ENCODE measurements at places on chromosomes 2 and 18.

DNA sequence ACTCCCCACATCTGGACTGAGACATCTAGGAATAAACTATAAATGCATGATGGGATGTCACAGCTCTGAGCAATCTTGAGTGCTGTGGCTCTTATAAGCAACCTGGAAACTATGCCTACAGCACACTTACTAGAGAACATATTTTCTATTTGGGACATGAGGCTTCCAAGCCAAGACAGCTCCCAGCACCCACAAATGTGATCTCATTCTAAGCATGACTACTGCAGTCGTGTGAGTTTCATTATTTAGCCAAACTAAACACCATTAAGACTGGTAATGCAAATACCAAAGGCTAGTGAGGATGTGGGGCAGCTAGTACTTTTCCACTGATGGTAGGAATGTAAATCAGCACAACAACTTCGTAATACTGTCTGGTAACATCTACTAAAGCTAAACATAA lies 72.5 kb downstream of the RTTN start:
- H3K27me3 ChIP-seq = no peaks in the 10 kb centered on the region
- H3K27ac ChIP-seq = no peak overlapping the region

DNA sequence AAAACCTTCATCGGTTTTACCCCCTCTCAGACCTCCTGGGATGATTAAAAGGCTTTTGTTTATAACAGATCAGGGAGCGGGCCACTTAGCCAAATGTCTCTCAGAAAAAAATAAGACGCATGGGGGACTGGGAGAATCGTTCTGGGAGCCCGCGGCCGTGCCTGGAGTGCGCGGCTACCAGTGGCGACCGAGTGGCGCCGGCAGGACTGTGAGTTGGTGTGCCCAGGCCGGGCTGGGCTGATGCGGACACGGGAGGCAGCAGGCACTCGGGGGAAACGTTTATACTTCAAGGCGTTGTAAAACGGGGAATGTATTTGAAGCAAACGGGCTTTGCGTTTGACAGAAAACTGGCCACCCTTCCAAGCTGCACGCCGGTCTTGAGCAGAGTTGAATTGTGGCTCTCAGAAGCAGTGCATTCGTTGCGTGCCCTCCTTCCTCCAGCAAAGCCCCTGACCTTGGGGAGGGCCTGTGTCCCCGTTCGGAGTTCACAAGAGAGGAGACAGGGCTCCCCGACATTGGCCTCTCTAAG lies 4.7 kb upstream of the HOXD10 start:
- peaks cover 51% of the 10 kb centered on the region for H3K4me1 ChIP-seq
- H3K27ac ChIP-seq = no peak overlapping the region
- no peak overlapping the region for H3K4me3 ChIP-seq
- DNase-seq = no peak
- no peaks in the 10 kb centered on the region for H3K36me3 ChIP-seq
- H3K27me3 ChIP-seq = no peaks in the 10 kb centered on the region

GRCh38 chr2:177169810-177170514 lies 42.6 kb upstream of the HNRNPA3 start:
- peaks cover 35% of the 10 kb centered on the region for H3K4me1 ChIP-seq
- no peak for DNase-seq
- H3K36me3 ChIP-seq = no peaks in the 10 kb centered on the region
- no peak overlapping the region for H3K27ac ChIP-seq
- no peaks in the 10 kb centered on the region for H3K27me3 ChIP-seq

GRCh38 chr18:75981102-75981501 lies 513.9 kb downstream of the ZNF516 start:
- H3K36me3 ChIP-seq = no peaks in the 10 kb centered on the region
- no peak overlapping the region for H3K4me3 ChIP-seq
- H3K27ac ChIP-seq = no peak overlapping the region
- H3K27me3 ChIP-seq = no peaks in the 10 kb centered on the region
- no peaks in the 10 kb centered on the region for H3K4me1 ChIP-seq

Data from vagina (tissue), 2 donors.